Breast epithelium (tissue), 4 donors: ENCODE measurements at places on chromosomes 5 and 9. TPM values are rescaled to one million over a fixed set of nuclear protein-coding genes. Genes with fewer than 3 reads are reported as not detected.

The MLANA gene
- total RNA-seq: not detected

The ORM2 gene
- total RNA-seq: not detected

The IFNE gene
- total RNA-seq: not detected

The NR4A3 gene
- 4.9 TPM for total RNA-seq

The MARCHF11 gene
- not detected for total RNA-seq

The CDH6 gene
- total RNA-seq: 3.9 TPM

The CARTPT gene
- not detected for total RNA-seq

The CER1 gene
- total RNA-seq: not detected

The PCDHB5 gene
- total RNA-seq: 6.4 TPM

The LIX1 gene
- total RNA-seq: 0.15 TPM

The ANKRD34B gene
- not detected for total RNA-seq

The CTNNAL1 gene
- 29.2 TPM for total RNA-seq

The FAM221B gene
- total RNA-seq: 0.15 TPM

The TBC1D9B gene
- total RNA-seq: 73.5 TPM

The CNTLN gene
- 19.7 TPM for total RNA-seq

The ADAMTS2 gene
- 11.3 TPM for total RNA-seq

The TNFSF8 gene
- 2.6 TPM for total RNA-seq

The CFAP90 gene
- total RNA-seq: 0.59 TPM

The ST8SIA4 gene
- total RNA-seq: 4.6 TPM

The IFNA21 gene
- total RNA-seq: not detected

The ITK gene
- total RNA-seq: 3.4 TPM

The AUH gene
- total RNA-seq: 34.2 TPM

The STK32A gene
- 3.5 TPM for total RNA-seq

The IFNA13 gene
- not detected for total RNA-seq

The PDE6A gene
- 0.15 TPM for total RNA-seq

The CATSPER3 gene
- 0.32 TPM for total RNA-seq

The CYLC2 gene
- not detected for total RNA-seq

The NMUR2 gene
- not detected for total RNA-seq

The OBP2A gene
- total RNA-seq: not detected

The OR1Q1 gene
- total RNA-seq: 0.44 TPM

The CTSV gene
- total RNA-seq: 15.4 TPM

The ENG gene
- 21.5 TPM for total RNA-seq

The FOXI1 gene
- total RNA-seq: 7.9 TPM

The LMX1B gene
- 20.3 TPM for total RNA-seq

The PHYKPL gene
- total RNA-seq: 77.7 TPM

The MYO10 gene
- 21.2 TPM for total RNA-seq

The TXNDC8 gene
- total RNA-seq: not detected

The MYORG gene
- total RNA-seq: 11.5 TPM

The PPP3R2 gene
- not detected for total RNA-seq

The SPINK7 gene
- not detected for total RNA-seq

The GMCL2 gene
- not detected for total RNA-seq

The ADRA1B gene
- 0.33 TPM for total RNA-seq

The IFNB1 gene
- total RNA-seq: not detected
